Stimulated activated CD4-positive, alpha-beta T cell treated with anti-CD3 and anti-CD28 coated beads, Interleukin-4, amount 100 ng/mL, for 48 hours (primary cell): ENCODE measurements at places on chromosomes 6 and 20.
A peak's percentile ranks its signal among the peaks of the same experiment; 100 is the strongest.

- no peak for DNase-seq
Measured at GRCh38 chr20:9081423-9081966, 12.6 kb downstream of the PLCB4 start.

GRCh38 chr20:57082357-57082945, 184.0 kb downstream of the BMP7 start:
- DNase-seq: no peak

GRCh38 chr6:43616725-43617472, 12.2 kb downstream of the GTPBP2 start:
- no peak for DNase-seq

GRCh38 chr6:107185391-107185970, 70.2 kb upstream of the BEND3 start:
- no peak for DNase-seq

- DNase-seq: no peak
Measured at GRCh38 chr20:20134941-20135575, 82.7 kb downstream of the CFAP61 start.

- no peak for DNase-seq
Measured at GRCh38 chr6:84193114-84193708, 34.2 kb downstream of the CEP162 start.

DNA sequence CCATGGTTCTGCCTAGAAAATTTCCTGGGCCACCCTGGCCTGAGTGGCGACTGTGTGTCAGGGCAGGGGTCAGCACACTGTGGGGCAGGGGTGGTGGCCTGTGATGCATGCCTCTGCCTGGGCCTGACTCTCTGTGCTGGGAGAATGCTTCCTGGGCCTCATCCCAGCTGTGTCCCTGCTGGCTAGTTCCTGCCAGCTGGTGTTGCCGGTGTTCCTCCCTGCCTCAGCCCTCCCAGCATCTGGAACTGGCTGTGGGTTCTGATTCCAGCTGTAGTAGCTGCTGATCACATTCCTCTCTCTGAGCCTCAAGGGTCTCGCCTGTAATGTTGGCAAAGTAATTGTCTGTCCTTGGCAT, 101.5 kb downstream of the SYCP2 start:
- no peak for DNase-seq

DNA sequence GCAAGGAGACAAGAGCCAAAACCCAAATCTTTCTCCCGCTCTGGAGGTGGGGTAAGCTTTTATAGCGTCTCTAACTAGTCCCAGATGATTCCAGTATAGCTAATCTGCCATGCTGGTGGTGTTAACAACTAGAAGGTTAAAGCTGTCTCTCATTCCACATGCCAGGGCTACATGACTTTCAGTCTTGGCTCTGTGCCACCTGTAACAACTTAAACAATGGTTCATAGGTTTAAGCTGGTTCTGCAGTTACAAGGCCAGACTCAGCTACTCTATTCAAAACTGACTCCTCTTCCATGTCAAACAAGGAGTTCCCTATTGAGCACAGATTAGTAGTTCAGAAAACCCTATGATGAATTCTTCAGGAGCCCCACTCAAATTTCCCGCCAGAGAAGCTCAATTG, 128.9 kb downstream of the ELOVL4 start:
- no peak for DNase-seq

GRCh38 chr6:135935941-135936601, 84.6 kb downstream of the PDE7B start:
- DNase-seq: no peak

DNA sequence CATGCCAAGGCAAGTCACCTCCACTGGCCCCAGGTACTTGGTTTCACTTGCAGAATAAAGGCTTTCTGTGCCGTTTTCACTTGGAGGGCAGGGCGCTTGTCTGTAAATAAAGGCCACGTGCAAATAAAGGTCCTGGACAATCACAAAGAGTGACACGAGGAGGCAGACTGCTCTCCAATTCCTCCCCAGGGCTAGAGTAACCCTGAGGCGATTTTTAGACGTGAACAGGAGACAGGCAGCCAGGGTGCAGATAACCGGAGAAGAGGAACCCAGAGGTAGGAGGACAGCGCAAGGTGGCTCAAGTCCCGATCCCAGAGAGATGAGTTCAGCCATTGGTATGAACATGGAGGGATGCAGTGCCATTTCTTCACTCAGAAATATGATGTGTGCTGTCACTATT, 327.4 kb downstream of the KIF16B start:
- DNase-seq: no peak

DNA sequence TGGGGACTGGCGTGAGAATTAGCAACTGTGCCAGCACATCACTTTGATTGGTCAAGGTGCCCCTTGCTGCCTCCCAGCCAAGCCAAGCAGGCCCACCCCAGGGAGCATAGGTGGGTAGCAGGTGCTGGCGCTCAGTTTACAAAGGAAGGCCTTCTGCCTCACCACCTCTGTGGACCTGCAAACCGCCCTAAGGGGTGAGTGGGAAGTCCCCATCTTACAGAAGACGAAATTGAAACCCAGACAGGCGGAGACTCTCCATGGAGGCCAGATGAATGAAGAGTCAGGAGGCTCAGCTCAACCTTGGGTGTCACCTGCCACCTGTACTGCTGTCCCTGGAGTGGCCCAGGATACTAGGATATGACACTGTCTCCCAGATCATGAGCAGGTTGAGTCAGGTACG, 21.5 kb upstream of the MAS1L start:
- DNase-seq: no peak

- no peak for DNase-seq
Measured at GRCh38 chr6:157249826-157250225, 73.5 kb downstream of the TMEM242 start.

DNA sequence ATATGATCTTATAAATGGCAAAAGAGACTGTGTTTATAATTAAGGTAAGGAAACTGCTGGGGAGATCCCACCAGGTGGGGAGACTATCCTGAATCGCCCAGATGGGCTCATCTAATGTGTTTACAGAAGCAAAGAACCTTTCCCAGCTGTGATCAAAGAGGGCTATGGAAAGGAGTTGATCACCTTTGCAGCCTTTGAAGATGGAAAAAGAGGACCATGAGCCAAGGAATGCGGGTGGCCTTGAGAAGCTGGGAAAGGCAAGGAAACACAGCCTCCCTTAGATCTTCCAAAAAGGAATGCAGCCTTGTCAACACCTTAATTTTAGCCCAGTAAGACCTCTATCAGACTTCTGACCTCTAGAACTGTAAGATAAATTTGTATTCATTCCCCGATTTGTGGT, 66.5 kb upstream of the ADGRG6 start:
- no peak for DNase-seq

DNA sequence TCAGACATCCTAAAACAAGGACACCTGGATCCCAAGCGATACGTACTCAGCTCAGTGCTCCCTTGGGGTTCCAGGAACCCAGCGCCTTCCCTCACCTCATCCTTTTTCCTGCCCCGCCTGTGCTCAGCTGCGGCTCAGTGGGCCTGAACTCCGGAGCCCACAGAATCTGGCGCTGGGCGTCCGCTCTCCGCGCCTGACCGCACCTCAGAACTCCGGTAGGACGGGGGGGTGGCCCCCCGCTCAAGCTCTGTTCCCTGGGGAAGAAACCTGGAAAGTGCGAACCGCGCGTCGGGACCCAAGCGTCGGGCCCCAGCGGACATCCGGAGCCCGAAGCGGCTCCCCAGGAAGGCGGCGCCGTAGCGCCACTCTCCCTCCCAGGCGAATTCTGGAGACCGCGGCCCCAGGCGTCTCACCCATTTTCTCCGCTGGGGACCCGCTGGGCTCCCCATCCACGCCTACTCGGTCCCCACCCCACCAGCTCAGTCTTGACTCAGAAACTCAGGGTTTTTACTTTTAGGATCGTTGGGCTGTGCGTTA, 336 bp upstream of the LY6G5C start:
- no peak for DNase-seq

GRCh38 chr20:60137657-60138245, 179.5 kb downstream of the CDH26 start:
- DNase-seq: peak; percentile 19

GRCh38 chr6:53107091-53107490, 41.5 kb downstream of the GCM1 start:
- DNase-seq: no peak

- DNase-seq: no peak
Measured at GRCh38 chr6:4018924-4019236, 60.1 kb downstream of the FAM217A start.

DNA sequence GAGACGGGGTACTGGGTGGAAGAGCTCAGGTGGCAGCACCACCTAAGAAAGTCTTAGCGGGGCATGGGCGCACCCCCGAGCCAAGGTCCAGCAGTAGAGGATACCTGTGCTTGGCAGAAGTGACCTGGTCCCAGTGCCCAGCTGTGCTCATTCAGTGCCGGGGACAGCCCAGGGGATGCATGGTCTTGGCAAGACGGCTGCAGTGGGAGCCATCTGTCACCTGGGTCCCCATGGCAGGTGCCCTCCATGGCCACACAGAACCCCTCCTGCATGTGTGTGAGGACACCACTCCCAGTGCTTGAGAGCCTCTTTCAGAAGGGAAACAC, 664.7 kb downstream of the QKI start:
- DNase-seq: no peak

DNA sequence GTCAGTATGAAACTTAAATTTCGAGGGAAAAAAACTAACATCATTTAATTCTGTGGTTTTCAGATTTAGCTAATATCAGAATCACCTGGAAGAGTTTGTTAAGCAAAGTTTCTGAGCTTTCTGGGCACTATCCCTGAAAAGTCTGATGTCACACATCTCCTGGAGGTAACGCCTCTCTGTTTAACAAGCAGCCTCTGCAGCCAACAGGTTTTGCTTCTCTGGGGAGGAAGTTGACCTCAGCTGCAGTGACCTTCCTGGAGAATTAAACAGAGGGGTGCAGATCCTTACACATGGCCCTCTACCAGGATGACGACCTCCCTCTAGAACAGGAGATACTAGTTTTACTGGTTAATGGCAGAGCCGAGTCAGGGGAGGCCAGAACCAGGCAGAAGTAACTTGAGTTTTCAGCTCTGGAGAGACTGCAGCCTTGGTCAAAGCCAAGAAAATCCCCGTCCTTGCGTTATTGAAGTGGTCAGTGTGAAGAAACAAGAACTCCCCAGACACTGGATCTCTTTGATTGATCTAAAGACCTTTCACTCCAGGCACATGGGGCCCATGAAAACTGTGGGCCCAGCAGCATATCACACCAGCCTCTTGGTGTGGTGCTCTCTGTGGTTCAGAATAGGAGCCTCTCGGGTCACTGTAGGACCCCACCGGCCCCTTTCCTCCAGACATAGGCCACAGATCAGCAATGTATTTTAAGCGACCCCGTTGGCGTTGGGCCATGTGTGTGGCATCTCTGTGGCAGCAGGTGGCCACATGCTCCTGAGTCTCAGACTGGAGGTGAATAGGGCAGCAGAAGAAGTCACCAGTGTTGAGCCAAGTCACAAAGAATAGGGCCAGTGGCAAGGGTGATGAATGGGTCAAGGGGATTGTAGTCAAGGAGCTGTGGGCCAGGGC, 33.4 kb upstream of the CCR6 start:
- DNase-seq: no peak

GRCh38 chr20:10313215-10313614, 94.6 kb downstream of the SNAP25 start:
- no peak for DNase-seq

DNA sequence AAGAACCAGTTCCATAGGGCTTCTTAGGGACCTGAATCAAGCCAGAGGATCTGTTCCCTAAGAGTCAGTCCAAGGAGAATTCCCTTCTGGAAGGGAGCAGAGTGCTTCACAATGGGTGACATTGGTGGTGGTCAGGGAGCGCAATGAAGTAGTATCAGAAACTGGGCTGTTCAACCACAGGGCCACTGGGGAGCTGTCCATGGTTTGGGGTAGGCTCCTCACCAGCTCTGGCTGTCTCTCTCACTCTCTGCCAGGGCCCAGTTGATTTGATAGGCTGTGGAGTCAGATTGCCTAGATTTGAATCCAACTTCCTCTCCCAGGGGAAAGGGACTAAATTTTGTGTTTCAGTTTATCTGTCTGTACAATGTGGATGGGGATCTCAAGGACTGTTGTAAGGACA, 36.7 kb upstream of the CHD6 start:
- DNase-seq: no peak

DNA sequence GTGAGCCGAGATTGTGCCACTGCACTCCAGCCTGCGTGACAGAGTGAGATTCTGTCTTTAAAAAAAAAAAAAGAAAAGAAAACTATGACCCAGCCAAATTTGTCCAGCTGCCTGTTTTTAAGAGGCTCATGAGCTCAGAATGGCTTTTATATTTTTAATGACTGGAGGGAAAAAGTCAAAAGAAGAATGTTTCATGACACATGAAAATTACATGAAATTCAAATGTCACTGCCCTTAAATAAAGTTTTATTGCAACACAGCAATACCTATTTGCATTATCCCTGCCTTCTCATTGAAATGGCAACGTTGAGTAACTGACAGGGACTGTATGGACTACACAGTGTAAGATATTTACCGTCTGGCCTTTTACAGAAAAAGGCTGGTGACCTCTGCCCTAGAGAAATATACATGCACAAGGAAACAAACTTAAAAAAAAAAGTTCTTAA, 11.4 kb downstream of the SENP6 start:
- no peak for DNase-seq

DNA sequence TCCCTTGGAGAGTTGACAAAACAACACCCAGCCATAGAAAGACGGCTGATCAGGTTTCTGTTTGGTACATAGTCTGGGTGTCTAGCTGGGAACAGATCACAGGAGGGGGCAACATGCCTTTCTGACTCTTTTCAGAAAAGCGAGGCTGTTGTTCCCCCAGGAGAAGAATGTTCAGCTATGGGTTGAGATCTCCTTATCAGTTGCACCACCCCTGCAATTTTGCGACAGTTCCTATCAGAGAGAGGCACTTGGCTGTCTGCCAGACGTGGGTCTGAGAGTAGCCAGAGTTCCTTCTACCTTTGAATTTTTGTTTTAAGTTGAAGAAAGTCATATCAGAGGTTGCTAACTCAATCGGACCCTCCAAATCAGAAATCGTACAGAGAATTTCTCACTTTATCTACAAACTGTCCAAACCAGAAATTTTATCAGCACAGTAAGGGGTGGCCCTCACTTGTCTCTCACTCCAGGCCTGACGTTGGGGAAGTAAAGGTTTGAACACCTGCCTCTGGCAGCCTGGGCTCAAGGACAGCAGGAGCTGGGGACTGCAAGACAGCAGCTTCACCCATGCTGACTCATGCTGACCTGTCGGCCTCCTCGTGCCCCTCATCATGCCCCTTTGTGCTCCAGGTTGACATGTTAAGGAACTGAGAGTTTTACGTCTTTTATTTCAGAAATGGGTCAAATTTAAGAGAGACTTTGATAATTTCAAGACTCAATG, 42.3 kb downstream of the TMC2 start:
- DNase-seq: no peak

- peak; percentile 67 for DNase-seq
Measured at GRCh38 chr6:106098383-106099234, 12.5 kb downstream of the PRDM1 start.

DNA sequence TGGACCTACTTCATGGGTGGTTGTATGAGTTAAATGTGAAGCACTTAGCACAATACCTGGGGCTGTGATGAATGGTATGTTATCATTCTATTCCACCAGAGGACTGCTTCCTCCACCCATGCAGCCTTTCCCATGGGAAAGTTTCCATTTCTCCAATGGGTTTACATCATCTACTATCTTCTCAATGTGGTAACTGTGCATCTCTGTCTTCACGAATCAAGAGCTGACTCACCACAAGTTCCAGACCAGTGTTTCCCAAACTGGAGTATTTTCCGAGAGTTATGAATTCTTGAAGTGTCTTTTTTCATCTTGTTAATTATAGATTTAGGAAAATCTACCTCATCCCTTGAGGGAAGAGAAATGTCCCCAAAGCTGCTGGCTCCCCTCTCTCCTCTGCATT, 182.8 kb downstream of the UNC5CL start:
- no peak for DNase-seq
